ENCODE measurements at places on chromosomes 1 and 21.
A peak's percentile ranks its signal among the peaks of the same experiment; 100 is the strongest.

DNA sequence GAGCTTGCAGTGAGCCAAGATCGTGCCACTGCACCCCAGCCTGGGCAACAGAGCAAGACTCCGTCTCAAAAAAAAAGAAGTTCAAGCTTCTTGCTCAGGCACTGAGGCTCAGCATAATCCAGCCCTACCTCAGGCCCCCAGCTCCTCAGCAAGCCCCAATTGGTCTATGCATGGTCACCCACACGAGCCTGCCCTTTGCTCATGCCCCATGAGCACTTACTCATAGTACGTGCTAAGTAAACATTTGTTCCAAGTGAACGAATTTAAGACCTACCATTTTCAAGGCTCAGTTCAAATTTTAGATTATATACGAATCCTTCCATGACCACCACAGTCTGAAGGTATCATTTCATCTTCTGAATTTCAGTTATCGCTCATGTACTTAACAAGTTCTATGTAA is 4.3 kb downstream of the PDZK1 start:
- no peak for DNase-seq

DNA sequence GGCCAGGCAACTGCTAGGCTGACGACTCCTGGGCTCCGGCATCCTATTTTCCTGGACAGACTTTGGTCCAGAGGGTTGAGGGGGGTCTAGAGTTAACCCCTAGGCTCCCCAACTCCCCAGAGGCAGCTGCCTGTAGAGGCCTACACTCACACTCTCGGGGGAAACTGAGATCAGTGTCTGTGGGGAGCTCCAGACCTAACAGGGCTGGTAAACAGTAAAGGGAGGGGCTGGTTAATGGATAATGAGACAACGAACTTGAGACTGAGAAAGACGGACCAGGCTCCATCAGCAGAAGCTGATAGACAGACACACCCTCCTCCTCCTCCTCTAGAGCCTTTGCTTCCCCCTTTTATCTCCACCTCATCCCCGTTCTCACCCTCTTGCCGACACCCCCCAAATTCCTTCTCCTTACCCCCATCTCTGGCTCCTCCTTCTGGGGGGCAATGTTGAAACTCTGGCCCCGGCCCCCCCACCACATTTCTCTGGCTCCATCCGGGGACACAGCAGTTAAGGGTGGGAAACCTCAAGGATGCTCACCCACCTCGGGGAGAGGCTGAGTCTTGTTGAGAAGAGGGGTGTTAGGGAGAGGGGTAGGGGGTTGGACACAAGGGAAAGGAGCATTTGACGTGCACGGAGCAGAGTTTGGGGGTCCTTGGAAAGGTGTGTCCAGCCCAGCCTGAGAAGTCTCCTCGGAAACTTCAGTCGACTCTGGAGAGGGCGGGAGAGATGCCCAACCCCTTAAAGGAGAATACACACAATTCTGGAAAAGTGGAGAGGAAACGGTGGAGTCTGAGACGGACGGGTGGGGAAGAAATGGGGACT is at the start of gene MTMR11:
MTMR11 (minus strand) TSS at position 710 of the 822 bp plus-strand sequence; CDS start at position 478, 232 bp downstream.
- no peak for DNase-seq

DNA sequence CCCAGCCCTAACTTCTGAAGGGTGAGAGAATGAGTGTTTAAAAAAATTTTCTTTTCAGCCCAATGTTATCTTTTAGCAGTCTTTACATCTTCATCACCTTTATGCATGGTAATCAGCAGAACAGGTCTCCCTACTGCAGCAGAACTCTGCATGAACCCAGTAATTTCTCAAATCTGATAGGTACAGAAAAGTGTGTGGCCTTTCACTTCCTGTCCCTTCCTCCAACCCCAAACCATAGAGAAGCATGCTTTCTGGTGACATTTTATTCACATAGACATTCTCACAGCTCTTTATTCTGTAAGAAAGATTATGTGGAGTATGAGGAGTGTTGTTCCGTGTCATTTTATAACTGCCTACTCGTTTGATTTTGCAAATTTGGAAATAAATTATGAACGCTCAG is 68.6 kb downstream of the RPAP2 start:
- DNase-seq, result no peak

DNA sequence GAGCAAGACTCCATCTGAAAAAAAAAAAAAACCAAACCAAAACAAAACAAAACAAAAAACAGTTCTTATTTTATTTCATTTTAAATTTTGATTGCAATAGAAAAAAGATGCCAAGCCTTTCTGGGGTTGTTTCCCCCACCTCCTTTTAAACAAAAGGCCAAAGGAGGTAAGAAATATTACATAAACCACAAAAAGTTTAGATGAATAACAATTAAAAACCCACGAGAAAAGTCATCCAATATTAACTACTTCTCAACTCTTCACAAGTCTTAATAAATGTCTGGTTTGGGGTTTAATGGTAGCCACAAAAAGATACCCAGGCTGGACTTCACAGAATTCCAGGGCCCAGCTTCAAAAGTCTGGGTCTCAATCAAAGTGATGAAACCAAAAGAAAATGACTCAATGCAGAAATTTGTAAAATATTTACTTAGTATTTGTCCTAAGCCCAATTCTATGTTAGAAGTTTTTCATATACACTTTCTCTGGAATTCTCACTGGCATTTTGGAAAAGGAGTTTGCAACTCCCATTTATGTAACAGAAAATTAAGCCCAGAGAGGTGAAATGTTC is 47.0 kb upstream of the SDC3 start:
- DNase-seq, result no peak

- DNase-seq, result no peak
Measured at GRCh38 chr1:109040627-109040988, 1.3 kb downstream of the WDR47 start.

DNA sequence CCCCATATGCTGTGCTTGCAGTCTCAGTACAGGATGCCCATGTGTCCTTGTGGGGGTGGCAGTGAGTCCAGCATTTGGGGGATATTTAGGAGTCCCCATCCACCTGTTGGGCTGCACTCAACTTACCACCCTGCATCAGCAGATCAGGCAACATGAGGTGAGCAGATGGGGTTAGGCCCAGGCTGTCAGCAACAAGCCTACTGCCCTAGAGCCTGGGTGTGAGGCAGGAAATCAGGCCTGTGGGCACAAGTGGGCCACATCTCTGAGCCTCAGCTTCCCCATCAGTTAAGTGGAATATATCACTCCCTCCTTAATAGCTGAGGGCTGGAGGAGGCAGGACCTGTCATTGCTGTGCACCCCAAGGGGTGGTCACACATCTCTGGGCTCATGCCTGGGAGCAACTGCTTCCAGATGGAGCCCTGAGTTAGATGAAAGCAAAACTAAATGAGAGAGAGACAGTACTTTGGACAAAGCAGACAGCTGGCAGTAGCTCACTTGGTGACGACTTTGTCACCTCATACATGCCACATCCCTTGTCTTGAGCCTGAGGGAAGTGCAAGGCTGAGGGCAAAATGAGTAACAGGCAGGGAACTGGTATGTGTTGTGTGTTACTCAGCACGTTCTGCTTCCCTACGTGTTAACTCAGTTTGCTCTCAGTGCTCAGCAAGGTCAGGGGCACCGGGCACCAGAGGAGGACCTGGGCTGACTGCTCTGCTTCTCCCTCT is 48.4 kb downstream of the TRIM11 start:
- DNase-seq, result no peak

DNA sequence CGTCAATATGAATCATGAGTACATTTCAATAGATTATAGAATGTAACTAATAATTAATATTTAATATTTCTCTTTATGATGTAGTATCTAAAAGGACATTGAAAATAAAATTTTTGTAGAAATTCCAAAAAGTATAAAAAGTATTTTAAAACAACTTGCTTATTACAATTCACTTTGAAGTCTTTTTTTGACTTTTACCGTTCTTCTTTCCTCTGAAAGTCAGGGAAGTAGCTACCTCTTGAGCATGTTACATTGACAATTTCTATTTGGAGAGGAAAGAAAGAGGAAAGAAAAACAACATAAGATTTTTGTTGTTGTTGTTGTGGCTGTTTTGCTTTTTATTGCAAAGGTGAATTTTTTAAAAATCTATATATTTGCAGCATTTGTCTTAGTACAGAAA is 1.3 kb downstream of the PTPRC start:
- no peak for DNase-seq

GRCh38 chr1:167488786-167489185 is 29.5 kb downstream of the CD247 start:
- no peak for DNase-seq

DNA sequence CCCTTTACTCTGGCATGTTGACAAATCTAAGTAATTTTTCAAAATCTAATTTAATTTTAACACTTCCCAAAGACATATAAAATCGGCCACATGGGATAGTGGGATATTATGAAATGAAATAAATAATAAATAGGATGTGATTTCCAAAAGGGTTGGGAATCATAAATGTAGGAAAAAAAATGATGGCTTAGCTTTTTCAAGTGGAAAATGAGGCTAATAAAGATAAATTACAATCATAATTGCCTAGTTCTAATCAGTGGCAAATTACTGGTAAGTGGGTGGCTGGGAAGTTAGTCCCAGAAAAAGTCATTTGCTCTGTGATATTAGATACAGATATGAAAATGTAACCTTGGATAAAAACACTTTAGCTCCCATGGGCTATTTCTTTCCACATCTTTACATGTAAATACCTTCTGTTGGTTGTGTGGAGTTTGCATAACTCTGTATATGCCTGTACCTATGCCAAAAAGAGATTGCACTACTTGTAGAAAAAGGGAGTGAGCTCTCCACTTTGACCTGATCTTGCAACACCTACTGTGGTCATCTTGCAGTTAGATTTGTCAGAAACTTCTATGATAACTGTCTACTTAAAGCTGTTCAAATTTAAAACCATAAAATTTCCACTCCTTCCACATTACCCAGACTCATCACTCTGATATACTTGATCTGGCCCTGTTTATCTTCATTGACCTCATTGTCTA is 284.6 kb upstream of the KAZN start:
- DNase-seq, result no peak

- no peak for DNase-seq
Measured at GRCh38 chr1:5490635-5491034, 501.6 kb downstream of the NPHP4 start.

- no peak for DNase-seq
Measured at GRCh38 chr1:84573481-84573966, 716 bp downstream of the CTBS start.

GRCh38 chr1:228085287-228085951 is 2.9 kb downstream of the ARF1 start:
- no peak for DNase-seq

DNA sequence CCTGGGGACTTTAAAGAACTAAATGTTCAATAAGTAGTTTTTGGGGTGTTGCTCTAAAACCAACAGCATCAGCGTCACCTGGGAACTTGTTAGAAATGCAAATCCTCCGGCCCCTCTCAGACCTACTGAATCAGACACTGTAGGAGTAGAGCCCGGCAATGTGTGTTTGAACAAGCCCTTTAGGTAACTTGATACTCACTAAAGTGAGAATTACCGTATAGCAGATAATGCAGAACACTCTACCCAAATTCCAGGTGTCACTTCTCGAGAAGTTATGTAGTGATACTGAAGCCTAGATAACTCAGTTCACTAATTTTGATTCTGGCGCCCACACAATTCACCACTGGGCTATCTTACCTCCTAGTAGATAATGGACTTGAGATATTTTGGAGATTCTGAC is 3.7 kb upstream of the DPT start:
- DNase-seq, result no peak

GRCh38 chr1:163701783-163702374 is 380.1 kb downstream of the NUF2 start:
- no peak for DNase-seq

- peak; percentile 2 for DNase-seq
Measured at GRCh38 chr1:53548031-53548491, 88.9 kb downstream of the DMRTB1 start.

- no peak for DNase-seq
Measured at GRCh38 chr1:204502241-204502640, 7.6 kb upstream of the PIK3C2B start.

- DNase-seq, result no peak
Measured at GRCh38 chr1:172136925-172137324, 283.6 kb upstream of the C1orf105 start.
